HFF-Myc (cell line): ENCODE measurements at places on chromosomes 1 and 21.

DNA sequence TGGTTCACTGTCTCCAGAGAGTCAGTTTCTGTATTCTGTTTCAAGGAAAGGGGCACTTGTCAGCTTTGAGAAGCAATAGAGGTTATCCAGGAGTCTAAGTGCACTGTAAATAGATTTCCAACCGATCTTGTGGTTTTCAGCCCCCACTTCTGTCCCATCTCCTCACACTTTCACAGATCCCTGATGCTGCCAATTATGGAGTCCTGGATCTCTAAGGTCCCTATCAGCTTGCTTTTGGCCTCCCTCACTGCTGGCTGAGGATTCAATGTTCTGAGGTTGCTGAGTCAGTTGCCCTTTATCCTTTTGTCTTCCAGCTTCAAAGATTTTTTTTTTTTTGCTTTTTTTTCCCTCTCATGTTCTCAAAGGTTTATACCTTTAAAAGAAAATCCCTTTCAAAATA, 98.4 kb downstream of the DIRAS3 start:
- no peak for DNase-seq

DNA sequence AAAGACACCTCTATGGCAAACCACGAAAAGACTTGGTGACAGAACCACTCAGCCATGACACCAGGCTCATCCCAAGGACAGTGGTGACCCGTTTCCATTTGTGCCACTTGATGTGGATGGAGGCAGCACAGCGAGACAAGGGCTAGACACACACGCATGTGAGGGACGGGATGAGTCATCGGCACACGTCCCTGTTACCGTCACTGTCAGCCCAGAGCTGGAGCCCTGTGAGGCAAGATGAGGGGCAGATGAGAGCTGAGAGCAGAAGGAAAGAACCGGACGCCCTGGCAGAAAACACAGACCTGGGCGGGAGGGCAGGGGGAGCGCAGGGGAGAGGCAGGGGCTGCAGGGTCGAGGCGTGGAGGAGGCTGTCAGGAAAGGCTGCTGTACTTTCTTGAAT, 57.8 kb downstream of the SIK1 start:
- no peak for DNase-seq

DNA sequence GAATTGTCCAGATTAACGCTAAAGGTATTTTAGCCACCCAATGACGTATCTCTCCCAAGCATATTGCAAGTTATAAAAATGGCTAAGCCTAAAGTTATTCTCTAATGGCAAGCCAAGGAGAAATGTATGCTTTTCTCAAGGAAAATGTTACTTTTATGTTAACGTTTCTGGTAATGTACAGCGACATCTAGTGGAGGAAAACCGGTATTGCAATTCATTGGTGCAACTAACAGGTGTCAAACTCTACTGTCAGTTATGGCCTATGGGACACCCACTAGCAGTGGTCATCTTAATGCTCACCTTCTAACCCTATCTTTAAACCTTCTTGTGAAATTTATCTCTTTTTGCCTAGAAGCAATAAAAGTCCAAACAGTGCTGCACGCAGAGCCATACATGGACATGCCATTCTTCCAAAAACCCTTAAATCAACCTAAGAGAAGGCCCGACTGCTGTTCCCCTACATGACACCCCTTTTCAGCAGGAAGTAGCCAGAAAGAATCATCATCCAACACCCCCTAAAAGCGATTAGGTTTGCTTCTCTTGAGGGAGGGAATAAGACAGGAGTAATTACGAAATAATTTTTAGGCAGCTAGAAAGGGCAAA, 68.7 kb upstream of the LRIF1 start:
- DNase-seq: peak; percentile 14

GRCh38 chr1:96400089-96400488, 321.5 kb upstream of the PTBP2 start:
- DNase-seq: no peak

DNA sequence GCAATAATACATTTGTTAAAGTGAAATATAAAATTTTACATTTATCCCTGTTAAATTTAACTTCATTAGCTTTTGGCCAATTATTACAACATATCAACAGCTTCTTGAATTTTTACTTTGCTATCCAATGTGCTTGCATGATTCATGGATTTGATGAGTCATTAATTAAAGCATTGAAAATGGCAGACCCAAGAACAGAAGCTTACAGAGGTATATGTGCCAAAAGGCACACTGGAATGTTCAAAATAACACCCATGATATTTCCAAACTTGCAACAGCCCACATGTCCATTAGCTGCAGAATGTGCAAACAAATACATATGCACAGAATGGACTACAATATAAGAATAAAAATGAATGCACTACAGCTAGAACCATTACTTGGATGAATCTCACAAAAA, 76.4 kb upstream of the MAN1A2 start:
- no peak for DNase-seq

GRCh38 chr21:31730712-31731055, 1.2 kb downstream of the SCAF4 start:
- no peak for DNase-seq

DNA sequence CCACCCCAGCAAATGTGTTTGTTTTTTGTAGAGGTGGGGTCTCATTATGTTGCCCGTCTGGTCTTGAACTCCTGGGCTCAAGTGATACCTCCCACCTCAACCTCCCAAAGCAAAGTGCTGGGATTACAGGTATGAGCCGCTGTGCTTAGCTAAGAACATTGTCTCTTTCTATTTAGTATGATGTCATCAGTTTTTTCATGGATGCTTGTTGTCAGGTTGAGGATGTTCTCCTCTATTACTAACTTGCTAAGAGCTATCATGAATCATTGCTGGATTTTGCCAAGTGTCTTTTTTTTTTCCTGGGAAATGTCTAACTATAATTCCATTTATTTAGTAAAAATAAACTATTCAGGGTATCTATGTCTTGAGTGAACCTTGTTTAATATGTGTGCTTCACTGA, 19.0 kb upstream of the MPC2 start:
- DNase-seq: no peak

DNA sequence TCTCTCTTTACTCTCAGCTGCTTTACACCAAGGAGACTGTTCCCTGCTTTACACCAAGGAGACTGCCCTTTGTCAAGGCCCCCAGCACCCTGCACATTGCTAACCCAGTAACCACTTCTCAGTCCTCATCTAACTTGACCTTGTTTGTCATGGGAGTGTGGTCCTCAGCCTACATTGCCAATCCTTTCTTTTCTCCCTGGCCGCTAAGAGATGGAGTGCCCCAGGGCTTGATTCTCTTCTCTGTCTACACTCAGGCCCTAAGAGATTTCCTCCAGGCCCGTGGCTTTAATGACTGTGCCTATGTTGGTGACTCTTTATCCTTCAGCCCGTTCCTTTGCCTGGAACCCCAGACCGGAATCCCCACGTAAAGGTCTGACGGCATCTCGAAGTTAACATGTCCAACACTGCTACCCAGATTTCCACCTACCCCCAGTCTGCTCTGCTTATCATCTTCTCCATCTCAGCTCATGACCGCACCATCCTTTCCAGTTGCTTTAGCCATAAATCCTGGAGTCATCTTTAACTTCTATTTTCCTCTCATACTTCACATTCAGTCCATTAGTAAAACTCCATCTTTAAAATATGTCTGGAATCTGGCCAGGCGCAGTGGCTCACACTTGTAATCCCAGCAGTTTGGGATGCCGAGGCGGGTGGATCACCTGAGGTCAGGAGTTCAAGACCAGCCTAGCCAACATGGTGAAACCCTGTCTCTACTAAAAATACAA, 9.5 kb upstream of the SEMA4A start:
- DNase-seq: no peak

GRCh38 chr21:41444703-41445464, 18.8 kb downstream of the MX1 start:
- DNase-seq: no peak

DNA sequence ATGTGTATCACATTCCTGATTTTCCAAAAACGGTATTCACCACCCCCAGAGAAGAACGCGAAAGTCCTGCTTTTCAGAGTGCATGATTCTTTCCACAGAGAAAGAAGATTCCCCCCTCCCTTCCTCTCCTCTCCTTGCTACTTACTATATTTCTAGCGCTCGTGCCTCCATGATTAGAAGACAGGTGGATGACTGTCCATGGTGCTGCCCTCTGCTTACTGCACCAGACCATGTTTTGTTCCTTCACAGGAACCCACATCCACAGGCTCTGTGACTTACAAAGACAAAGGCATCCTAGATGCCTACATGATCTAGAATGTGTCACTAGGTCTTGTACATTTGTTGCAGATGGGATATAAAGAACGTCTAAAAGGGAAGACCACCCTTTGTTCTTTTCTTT, 49.1 kb upstream of the ZNF648 start:
- no peak for DNase-seq

GRCh38 chr1:16441282-16441665, 750 bp downstream of the NECAP2 start:
- no peak for DNase-seq

DNA sequence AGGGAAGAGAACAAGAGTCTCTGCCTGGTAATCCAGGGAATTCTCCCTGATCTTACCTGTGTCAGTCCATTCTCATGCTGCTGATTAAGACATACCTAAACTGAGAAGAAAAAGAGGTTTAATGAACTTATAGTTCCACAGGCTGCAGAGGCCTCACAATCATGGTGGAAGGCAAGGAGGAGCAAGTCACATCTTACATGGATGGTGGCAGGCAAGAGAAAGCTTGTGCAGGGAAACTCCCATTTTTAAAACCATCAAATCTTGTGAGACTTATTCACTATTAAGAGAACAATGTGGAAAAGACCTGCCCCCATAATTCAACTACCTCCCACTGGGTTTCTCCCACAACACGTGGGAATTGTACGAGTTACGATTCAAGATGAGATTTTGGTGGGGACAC, 34.2 kb upstream of the LRRC8B start:
- no peak for DNase-seq

DNA sequence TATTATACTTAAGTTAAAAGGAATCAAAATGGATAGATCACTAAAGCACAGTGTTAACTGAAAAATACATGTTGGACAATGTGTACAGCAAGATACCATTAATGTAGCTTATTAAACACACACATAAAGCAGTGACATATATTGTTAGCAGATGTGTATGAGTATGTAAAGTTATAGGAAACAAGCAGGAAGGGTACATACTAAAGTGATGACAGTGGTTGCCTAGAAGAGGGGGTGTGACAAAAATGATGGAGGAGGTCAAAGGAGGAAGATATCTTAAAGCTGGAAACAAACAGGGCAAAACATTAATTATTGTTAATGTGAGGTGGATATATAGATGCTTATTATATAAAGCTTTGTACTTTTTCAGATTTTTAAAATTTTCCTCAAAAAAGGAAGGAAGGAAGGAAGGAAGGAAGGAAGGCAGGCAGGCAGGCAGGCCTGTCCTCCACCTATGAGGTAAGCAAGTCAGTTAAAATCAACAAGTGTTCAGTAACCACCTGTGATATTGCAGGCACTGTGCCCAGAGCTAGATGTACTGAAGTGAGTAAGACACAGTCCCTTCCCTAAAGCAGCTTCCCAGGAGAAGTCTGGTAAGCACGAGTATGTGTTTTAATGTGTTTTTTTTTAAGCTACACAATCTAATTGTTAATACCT, 252.9 kb upstream of the NR5A2 start:
- DNase-seq: peak; percentile 46

DNA sequence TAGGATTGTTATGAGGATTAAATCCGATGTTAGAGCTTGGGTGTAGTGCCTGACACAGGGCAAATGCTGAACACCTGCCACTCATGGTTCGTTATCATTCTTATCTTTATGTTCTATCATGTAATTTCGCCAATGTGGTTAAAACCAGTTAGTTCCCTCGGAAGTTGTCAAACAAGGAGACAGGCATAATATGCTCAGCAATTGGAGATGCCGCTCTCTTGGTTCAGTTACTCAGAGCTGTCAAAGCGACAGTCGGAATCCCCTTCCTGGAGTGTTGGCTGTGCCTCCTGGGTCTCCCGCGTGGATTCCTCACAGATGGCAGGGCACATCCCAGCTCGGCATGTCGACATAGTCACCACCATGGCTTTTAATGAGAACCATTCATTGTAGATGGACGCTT, 192.2 kb downstream of the ROR1 start:
- DNase-seq: no peak

- no peak for DNase-seq
Measured at GRCh38 chr1:205211839-205212536, 486 bp upstream of the DSTYK start.

- no peak for DNase-seq
Measured at GRCh38 chr1:153434746-153435455, 18.6 kb downstream of the S100A7A start.

- no peak for DNase-seq
Measured at GRCh38 chr21:29571949-29572348, 273.2 kb downstream of the BACH1 start.

DNA sequence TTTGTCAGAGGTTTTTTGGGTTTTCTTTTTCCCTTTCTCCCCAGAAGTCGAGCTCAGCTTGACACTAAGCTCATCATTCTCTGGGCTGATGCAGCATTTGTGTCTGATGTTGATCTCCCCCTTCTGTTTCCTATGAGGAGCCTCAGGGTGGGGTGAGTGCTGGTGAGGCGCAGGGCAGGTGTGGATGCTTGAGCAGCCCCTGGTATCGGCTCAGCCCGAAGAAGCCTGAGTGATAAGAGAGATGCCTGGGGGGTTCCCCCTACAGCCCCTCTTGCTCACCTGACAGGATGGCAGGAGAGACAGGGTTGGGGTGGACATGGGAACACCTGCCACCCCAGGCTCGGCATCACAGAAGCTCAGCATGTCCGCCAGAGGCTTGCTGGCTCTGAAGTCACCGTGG, 239.0 kb downstream of the RHOU start:
- no peak for DNase-seq

DNA sequence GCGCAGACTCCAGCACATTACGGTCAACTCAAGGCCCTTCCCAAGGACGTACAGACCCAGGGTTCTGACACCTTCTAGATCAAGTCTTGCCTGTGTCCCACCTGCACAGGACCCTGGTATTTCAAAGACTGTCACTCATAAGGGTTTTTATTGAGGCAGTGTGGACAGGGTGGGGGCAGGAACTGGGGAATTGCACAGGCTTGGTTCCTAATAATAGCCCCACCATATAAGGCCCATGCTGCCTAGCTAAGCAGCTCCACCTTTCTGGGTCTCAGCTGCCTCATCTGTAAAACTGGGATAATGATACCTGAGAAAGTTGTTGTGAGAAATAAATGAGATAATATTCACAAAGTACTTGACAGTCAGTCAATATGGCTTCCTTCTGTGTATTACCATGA, 55.3 kb upstream of the PUM1 start:
- no peak for DNase-seq

DNA sequence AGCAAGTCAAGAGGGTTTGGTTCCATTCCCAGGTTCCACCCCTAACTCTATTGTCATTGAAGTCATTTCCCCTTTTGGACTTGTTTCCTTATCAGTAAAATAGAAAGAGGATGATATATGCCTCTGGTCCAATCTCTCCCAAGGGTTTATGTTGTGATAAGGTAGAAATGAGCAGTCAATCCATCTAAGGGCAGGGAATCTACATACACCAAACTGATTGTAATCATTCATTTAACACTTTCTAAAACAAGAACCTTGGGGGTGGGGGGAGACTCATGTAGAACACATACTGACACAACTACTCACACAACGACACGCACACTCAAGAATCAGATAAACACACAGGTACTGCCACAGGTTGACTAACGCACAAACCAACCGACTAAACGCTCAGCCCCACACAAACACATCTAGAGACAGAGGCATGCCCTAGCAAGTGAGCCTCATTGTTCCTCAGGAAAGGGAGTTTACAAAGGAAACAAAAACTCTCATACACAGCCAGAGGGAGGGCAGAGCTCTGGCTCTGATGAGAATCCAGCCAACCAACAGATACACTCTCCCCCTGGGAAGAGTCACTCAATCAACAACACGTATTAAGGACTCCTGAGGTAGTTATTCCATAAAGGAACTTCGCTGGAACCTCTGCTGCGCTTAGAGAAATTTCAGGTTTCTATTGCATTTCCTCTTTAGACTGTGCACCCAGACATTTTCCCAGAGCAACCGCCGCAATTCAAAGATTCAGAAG, 1.0 kb downstream of the F11R start:
- DNase-seq: no peak
